ENCODE measurements at places on chromosomes 4 and X. TPM values are rescaled to one million over a fixed set of nuclear protein-coding genes. Genes with fewer than 3 reads are reported as not detected.

The SMIM31 gene
- not detected for total RNA-seq

The GAGE12F gene
- not detected for total RNA-seq

The ARHGEF38 gene
- total RNA-seq = not detected

The CABS1 gene
- total RNA-seq = not detected

The ZFP92 gene
- 0.25 TPM for total RNA-seq

The RAB39B gene
- total RNA-seq = 0.74 TPM

The TMEM184C gene
- total RNA-seq = 25.0 TPM

DNA sequence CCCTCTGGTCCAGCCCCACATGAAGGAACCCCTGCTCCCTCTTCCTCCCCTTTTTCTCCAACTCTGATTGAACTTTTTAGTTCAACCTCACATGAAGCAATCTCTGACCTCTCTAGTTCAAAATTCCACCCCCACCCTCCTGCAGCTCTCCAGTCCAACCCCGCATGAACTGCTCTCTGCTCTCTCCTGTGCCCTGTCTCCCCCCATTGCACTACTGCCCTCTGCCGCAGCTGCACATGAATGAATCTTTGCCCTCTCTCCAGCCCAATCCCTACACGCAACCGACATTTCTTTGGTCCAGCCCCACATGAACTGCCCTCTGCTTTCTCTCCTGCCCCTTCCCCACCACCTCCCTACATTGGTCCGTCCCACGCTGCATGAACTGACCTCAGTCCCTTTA is 6.9 kb downstream of the CETN2 start:
- no peaks in the 10 kb centered on the region for H3K27me3 ChIP-seq
- DNase-seq = no peak
- no peak overlapping the region for H3K27ac ChIP-seq
- no peaks in the 10 kb centered on the region for H3K36me3 ChIP-seq
- no peak overlapping the region for H3K4me3 ChIP-seq

DNA sequence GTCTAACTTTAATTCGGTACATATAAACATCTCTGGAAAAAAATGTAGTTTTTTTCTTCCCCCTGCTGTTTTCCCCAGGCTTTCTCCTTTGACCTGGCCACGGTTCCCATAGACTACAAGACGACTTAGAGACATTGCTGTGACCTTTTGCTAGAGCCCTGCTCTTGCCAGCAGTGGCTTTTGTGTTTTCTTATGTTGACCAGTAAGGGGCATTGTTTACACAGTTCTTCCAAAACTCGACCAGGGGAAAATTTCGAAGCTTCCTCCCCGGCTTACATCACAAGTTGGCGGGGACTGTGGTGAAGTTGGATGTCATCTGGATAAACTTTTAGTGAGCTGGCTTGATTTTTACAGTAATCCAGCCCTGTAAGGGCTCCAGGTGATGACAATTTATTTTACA is 9.3 kb downstream of the CCDC160 start:
- no peaks in the 10 kb centered on the region for H3K27me3 ChIP-seq
- no peak overlapping the region for H3K27ac ChIP-seq
- no peaks in the 10 kb centered on the region for H3K36me3 ChIP-seq
- H3K4me3 ChIP-seq = no peak overlapping the region

DNA sequence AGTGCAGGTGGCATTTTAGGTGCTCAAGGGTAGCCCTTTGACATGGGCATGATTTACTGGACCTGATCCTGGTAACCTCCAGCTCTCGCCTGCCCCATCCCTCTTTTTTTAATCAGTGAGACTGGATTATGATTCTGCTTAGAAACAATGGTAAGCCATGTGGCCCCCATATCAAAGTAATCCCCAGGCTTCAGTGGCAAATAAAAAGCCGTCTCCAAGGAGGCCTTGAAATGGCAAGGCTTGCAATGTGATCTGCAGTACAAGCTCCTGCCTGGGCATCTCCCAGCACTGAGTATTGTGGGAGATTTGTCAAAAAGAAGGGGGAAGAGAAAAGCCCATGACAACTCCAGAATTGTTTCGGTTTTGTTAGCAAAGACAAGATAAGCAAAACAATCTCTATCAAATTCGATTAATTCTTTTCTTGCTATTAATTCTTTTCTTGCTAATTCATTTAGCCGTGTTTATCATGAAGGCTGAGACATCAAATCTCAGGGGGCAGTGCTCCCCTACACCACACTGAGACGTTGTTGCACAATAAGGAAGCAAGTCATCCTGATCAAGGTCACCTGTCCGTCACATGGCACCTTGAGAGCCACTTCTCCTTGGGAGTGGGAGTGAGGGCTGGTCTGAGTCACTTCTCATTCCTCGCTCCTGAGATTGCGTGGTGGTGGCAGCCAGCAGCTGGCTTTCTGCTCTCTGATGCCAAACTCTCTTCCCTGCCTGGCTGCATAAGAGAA is 312.7 kb upstream of the GATB start:
- H3K27ac ChIP-seq = no peak overlapping the region
- no peaks in the 10 kb centered on the region for H3K4me1 ChIP-seq
- DNase-seq = no peak
- no peaks in the 10 kb centered on the region for H3K27me3 ChIP-seq
- H3K4me3 ChIP-seq = no peak overlapping the region
- no peaks in the 10 kb centered on the region for H3K36me3 ChIP-seq

DNA sequence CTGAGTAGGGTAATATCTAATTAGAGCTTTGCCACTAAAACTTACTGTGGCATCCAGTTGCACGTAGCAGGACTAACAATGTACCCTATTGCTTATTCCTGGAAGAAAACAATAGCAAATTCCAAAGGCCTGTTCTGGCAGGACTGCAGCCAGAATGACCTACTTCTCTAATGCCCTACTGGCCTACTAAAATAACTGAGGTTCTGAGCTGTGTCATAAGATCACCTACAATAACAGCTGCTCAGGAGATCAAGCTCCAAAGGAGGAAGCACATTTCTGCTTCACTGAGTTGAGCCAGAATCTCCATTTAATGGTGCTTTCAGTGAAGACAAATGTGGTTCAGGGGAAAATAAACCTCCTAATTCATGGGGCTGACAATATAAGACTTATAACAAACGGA is 42.2 kb upstream of the CXCL8 start:
- H3K27ac ChIP-seq = no peak overlapping the region
- H3K4me1 ChIP-seq = no peaks in the 10 kb centered on the region
- H3K4me3 ChIP-seq = no peak overlapping the region

DNA sequence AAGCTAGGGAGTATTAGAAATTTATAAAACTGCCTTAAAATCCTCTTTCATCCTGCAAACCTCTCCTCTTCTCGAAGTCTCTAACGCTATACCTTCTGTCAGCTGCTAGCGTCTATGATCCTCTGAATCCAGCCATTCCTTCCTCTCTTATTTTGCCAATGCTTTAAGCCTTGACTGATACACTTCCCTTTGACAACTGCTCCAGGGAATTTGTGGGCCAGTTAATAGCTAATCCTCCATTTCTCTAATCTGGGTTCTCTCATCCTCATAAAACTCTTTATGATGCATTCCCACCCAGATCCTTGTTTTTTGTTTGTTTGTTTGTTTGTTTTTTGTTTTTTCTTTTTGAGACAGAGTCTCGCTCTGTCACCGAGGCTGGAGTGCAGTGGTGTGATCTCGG is 293.6 kb upstream of the PUDP start:
- no peaks in the 10 kb centered on the region for H3K4me1 ChIP-seq
- H3K27ac ChIP-seq = no peak overlapping the region
- H3K4me3 ChIP-seq = no peak overlapping the region
- no peaks in the 10 kb centered on the region for H3K27me3 ChIP-seq
- DNase-seq = no peak

DNA sequence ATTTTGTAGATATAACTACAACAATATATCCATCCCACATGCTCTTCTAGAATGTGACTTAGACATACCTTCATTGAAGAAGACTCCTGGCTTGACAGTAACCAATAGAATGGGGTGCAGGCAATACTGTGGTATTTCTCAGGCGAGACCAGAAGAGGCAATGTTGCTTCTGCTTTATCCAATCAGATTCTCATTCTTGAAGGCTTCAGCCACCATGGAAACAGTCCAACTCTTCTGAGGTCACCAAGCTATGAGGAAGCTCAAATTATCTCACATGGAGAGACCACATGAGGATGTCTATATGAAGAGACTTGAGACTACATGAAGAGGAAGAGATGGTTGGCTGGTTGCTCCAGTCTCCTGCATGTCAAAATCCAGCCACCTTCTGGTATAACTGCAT is 469.9 kb downstream of the PCDH10 start:
- H3K36me3 ChIP-seq = no peaks in the 10 kb centered on the region
- H3K4me1 ChIP-seq = no peaks in the 10 kb centered on the region
- no peaks in the 10 kb centered on the region for H3K27me3 ChIP-seq

DNA sequence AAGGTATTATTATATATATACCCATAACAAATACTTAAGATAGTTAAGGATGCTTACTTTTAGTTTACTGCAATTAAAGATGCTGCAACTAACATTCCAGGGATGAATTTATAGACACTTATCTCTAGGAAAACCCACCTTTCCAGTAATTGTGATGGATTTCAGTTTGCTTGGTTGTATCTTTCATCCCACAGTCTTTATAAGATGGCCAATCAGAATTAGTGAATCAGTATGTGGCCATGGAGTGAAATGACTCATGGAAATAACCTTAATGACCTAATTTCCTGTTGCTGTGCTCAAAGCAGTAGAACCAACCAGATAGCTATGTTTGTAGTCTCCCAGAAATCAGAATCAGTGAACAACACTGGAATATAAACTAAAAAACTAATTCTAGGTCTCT is 26.4 kb downstream of the MOSPD2 start:
- no peaks in the 10 kb centered on the region for H3K27me3 ChIP-seq
- H3K27ac ChIP-seq = no peak overlapping the region
- no peaks in the 10 kb centered on the region for H3K36me3 ChIP-seq
- DNase-seq = no peak

- H3K27me3 ChIP-seq = no peaks in the 10 kb centered on the region
- no peak overlapping the region for H3K27ac ChIP-seq
- no peak for DNase-seq
Observed at GRCh38 chr4:21901831-21902230, 46.7 kb downstream of the KCNIP4 start.

All from vagina (tissue), 2 donors.